ENCODE measurements at places on chromosomes 16 and 17. TPM values are rescaled to one million over a fixed set of nuclear protein-coding genes. Genes with fewer than 3 reads are reported as not detected.

Gene SYNRG
- 23.7 TPM for total RNA-seq

Gene SCGB1C2
- total RNA-seq, result not detected

Gene THRA
- 58.2 TPM for total RNA-seq

Gene C17orf113
- total RNA-seq, result 0.17 TPM

Gene WNT9B
- not detected for total RNA-seq

Gene HIC1
- 120 TPM for total RNA-seq

Gene ATP2C2
- not detected for total RNA-seq

Gene C17orf67
- total RNA-seq, result 4.1 TPM

Gene SPNS2
- 84.6 TPM for total RNA-seq

Gene RAD51C
- 28.3 TPM for total RNA-seq

Gene TNP2
- not detected for total RNA-seq

Gene PLXDC1
- not detected for total RNA-seq

Gene CCDC43
- total RNA-seq, result 40.2 TPM

Gene C17orf50
- total RNA-seq, result not detected

Gene CACNG1
- total RNA-seq, result not detected

Gene ENPP7
- not detected for total RNA-seq

Gene SCARF1
- 172 TPM for total RNA-seq

Gene ZNF232
- 6.3 TPM for total RNA-seq

Gene TBX4
- total RNA-seq, result not detected

Gene CNGB1
- not detected for total RNA-seq

Gene CBLN1
- total RNA-seq, result not detected

Gene TUBB3
- total RNA-seq, result 102 TPM

Gene KRT36
- total RNA-seq, result 0.14 TPM

Gene PMFBP1
- total RNA-seq, result not detected

Gene SMIM36
- total RNA-seq, result not detected

Gene CD300E
- total RNA-seq, result not detected

Gene SLC52A1
- total RNA-seq, result 0.47 TPM

Gene KRTAP2-3
- total RNA-seq, result not detected

Gene GCGR
- not detected for total RNA-seq

Gene TRPV2
- 40.0 TPM for total RNA-seq

Gene EXOC7
- total RNA-seq, result 114 TPM

Gene TMIGD1
- total RNA-seq, result not detected

Gene ACSM2B
- 0.34 TPM for total RNA-seq

Gene CCL16
- 0.68 TPM for total RNA-seq

Gene KRTAP3-1
- not detected for total RNA-seq

Gene CHST4
- not detected for total RNA-seq

Gene C17orf78
- not detected for total RNA-seq

Gene SPATA32
- total RNA-seq, result 0.05 TPM

Gene USP10
- 32.7 TPM for total RNA-seq

Gene HES7
- 0.09 TPM for total RNA-seq

Gene MT1X
- total RNA-seq, result 12.2 TPM

Gene MLX
- total RNA-seq, result 33.0 TPM

Gene CSH2
- total RNA-seq, result not detected

Gene CEP295NL
- 1.5 TPM for total RNA-seq

Gene HOXB9
- total RNA-seq, result 0.47 TPM

Gene IGSF6
- not detected for total RNA-seq

Gene SLFN12
- total RNA-seq, result 75.6 TPM

Gene NOG
- 0.23 TPM for total RNA-seq

Gene HBA1
- total RNA-seq, result not detected

Gene XPO6
- 112 TPM for total RNA-seq

Gene RPAIN
- total RNA-seq, result 55.6 TPM

Gene RGS11
- total RNA-seq, result 0.19 TPM

Gene RNF112
- total RNA-seq, result 0.51 TPM

Gene NPTX1
- total RNA-seq, result under 0.01 TPM

Gene C16orf86
- total RNA-seq, result 3.7 TPM

Gene TBC1D3H
- total RNA-seq, result not detected
